Activated CD4-positive, alpha-beta T cell treated with anti-CD3 and anti-CD28 coated beads for 36 hours (primary cell): ENCODE measurements at places on chromosomes 6 and 20. TPM values are rescaled to one million over a fixed set of nuclear protein-coding genes. Genes with fewer than 3 reads are reported as not detected.

PPIL6 gene
- total RNA-seq = 0.09 TPM

SMOC2 gene
- not detected for total RNA-seq

DNA sequence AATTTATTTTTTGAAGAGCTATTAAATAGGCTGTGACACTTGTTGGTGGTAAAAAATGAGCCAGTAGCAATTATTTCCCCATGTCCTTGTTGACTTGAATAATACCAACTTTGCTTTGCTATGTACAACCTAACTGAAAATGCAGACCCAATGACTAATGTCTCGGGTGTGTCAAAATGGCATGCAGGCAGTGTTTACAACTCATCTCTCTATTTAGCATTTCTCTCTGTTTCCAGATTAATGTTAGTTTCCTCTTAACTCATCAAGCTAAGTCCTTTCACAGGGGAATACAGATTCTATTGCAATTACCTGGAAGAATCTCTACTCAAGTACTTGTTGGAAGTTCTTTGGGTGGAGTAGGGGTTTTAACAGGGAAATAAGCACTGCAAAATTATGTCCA lies 504.4 kb downstream of the BCKDHB start:
- DNase-seq = no peak

DNA sequence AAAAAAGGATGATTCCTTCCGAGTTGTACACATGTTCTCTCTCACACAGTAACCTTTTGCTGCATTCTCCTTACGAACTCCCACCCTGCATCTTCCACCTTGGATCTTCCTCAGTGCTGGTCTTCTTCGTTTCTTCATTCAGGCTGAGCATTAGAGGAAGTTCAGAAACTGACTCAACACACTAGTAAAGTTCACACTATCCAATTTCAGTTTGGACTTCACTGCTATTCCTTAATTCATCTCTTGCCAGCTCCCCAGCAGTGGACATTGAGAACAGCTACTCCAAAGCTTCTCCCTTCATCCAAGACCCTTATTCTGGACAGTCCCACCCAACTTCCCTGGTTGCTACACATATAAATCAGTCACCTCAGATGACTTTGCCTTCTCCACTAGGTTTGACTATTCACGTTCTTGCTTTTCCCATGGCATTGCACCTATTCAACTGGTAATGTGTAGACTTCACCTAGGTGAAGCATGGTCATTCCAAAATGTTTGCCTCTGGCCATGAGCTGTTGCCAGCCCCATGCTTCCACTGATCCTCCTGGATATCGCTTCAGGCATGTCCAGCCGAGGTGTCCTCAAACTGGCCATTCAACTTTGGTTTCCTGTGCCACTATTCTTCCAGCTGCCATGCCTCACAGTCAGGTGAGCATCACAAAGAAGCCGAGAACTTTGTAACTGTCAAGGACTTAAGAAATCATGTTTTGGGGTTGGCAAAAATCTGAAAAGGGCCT lies 103.9 kb upstream of the EMILIN3 start:
- no peak for DNase-seq

DNA sequence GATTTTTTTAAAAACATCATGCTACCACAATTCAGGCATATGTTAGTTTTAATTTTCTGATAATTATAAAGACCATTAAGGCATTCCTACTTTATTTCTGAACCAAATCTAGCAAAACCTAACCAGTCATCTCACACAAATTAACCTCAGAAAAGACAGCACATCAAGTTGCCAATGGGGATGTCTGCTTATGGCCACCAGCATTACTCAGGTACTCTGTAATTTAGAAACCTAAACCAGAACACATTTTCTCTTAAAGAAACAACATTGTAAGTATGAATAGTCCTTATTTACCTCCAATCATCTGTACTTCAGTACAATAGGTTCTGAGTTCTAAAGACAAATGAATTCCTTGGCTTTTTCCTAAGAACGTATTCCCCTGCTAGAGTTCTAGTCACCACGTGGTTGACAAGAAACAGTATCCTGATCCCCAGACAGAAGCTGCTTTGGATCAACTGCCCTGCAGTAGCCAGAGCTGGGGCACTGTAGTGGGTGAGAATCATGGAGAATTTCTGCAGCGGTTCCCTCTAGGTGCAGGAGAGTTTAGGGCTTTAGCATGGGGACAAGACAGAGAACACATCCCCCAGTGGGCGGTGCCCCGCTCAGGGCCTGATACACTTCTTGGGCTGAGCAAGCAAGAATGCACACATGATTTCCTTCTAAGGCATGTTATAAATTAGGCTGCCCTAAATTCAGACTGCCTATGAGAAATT lies 15.4 kb downstream of the GCLC start:
- DNase-seq = no peak

DNA sequence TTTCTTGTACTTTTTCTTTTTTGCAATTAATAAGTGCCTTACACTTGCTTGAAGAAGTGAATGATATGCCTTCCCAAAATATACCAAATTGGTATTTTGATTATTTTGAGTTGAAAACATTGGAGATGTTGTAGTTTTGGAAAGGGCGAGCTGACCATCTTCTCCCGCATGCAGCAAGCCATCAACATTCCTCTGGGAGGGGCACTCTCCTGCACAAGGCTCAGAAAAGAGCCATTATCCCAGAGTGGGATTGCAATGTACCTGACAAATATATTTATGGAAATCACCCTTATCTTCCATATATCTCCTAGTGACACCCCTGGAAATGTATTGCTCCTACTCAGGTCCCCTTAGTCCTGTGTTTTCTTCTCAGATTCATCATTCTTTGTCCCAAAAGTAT lies 22.8 kb upstream of the PNRC1 start:
- DNase-seq = no peak
